Stimulated activated CD4-positive, alpha-beta T cell treated with anti-CD3 and anti-CD28 coated beads, TNF-alpha, amount 100 ng/mL, for 4 hours (primary cell): ENCODE measurements at places on chromosomes 7 and 10.

GRCh38 chr7:116788572-116789197, 73.7 kb upstream of the CAPZA2 start:
- DNase-seq, result no peak

DNA sequence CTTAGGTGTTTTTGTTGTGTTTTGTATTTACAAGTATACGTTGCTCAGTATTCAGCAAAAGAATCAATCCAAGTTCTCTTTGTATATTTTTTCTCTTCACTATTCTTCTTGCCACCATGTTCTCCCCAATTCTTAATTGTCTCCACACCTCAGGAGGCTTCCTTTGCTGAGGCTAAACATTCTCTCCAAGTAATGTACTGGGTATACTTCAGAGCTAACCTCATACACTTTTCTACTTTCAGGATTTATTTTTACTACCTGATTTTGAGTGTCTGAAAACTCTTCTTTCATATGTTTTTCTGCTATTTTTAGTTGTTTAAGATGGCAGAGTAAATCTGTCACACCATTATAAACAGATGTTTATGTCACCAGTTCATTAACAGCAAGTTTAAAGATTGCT, 354.8 kb upstream of the KCND2 start:
- DNase-seq, result no peak

- no peak for DNase-seq
Measured at GRCh38 chr10:100131571-100131970, 49.9 kb upstream of the CPN1 start.

- DNase-seq, result no peak
Measured at GRCh38 chr10:123891144-123892071, at the start of gene CPXM2. TSS of gene CPXM2 (minus strand) at chr10:123891807. CDS start at chr10:123891659, 148 bp downstream.

- DNase-seq, result no peak
Measured at GRCh38 chr10:34716958-34717357, 98.1 kb downstream of the PARD3 start.

DNA sequence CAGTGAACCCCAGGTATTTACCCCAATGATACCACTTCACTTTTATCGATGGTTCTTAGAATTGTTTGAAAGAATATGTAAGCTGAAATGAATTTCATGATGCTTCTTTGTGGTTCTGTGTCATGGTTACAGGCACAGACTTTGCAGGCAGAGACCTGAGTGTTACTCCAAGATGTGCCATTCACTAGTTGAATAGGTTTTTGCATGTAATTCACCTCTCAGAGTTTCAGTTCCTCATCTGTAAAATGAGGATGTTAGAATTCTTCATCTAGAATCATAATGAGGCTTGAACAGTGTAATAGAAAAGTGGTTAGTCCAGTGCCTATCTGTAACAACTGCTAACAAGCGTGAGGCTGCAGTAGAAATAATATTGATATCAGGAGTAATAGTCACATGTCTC, 54.6 kb downstream of the VSTM2A start:
- no peak for DNase-seq

GRCh38 chr7:29309041-29309854, 114.7 kb downstream of the CHN2 start:
- no peak for DNase-seq

- no peak for DNase-seq
Measured at GRCh38 chr7:151120896-151121295, 34.6 kb downstream of the AGAP3 start.

DNA sequence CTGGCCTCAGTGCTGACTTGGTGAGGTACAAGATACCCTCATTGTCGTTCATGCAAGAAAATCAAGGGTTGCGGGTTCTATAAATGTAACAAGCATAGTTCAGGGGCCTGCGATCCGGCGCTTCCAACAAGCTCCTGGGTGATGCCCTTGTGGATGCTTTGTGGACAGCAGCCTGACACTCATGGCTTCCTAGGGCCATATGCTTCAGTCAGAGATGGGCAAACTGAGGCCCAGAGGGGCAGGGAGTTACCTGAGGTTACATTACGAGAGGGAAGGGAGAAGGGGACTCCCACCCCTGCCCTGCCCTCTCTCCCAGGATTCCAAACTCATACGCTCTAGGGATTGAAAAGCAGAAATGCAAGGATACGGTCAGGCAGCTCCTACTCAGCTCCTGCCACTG, 296.3 kb upstream of the ZMIZ1 start:
- no peak for DNase-seq

DNA sequence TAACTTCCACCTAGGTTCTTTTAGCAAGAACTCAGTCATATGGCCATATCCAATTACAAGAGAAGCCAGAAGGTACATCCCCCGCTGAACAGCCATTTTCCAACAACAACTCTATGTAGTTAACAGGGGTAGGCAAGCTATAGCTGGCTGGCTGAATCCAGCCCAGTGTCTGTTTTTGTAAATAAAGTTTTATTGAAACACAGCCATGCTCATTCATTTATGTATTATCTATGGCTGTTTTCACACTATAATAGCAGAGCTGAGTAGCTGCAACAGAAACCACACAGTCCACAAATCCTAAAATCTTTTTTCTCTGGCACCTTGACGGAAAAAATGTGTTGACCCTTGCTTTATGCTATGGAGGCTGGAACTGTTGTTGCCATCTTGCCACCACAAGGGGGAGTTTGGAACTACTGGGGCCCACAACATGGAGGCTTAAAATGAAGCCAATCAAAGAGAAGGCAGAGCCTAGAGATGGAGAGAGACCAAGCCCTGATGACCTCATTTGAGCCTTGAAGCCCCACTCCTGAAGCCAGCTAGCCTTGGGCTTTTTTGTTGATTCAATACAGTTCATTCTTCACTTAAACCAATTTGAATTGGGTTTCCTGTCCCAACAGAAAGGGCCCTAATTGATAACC, 33.3 kb upstream of the XPNPEP1 start:
- DNase-seq, result no peak

DNA sequence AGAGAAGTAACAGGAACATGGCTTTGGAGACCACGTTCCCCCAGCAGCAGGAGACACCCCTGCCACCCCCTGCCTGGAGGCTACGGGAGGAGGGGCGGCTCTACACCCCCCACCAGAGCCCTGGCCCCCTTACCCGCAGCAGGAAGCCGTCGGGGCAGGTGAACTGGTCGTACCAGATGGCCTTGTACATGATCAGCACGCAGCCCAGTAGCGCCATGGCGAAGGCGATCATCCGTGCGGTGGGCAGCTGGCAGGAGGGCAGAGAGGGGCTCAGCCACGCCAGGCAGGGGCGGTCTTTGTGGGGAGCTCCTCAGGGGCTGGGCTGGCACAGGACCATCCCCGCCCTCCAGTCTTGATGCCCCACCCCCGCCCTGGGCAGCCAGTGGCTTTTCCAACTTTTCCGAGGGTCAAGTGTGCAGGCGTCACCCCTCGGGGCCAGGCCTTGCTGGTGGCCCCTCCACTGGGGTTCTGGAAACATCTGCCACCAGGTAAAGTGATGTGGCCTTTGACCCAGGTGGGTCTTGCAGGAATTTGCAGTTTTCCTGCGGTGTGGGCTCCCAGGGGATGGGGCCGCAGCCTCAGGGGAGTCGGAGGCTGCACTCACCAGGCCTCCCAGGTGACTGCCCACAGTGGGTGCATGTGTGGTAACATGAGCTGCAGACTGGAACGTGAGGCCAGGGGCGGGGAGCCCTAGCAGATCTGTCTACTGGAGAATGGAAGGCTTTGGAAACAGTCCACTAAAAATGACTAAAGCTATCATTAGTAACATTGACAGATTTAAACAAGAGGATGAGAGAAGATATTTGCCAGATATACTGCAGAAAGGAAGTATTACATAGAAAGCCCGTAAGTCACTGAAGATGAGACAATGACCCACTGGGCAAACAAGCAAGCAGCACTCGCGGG, 9.7 kb downstream of the CALY start:
- no peak for DNase-seq

GRCh38 chr7:98802088-98802780, 67.6 kb downstream of the TMEM130 start:
- DNase-seq, result no peak

- DNase-seq, result no peak
Measured at GRCh38 chr7:50710441-50711154, 72.1 kb downstream of the GRB10 start.

GRCh38 chr7:96269246-96269994, 52.5 kb downstream of the SLC25A13 start:
- no peak for DNase-seq

GRCh38 chr10:132061465-132061864, 4.3 kb upstream of the JAKMIP3 start:
- no peak for DNase-seq

GRCh38 chr7:84637568-84638338, 443.2 kb upstream of the SEMA3A start:
- no peak for DNase-seq

GRCh38 chr10:6770846-6771245, 190.8 kb upstream of the PRKCQ start:
- no peak for DNase-seq

DNA sequence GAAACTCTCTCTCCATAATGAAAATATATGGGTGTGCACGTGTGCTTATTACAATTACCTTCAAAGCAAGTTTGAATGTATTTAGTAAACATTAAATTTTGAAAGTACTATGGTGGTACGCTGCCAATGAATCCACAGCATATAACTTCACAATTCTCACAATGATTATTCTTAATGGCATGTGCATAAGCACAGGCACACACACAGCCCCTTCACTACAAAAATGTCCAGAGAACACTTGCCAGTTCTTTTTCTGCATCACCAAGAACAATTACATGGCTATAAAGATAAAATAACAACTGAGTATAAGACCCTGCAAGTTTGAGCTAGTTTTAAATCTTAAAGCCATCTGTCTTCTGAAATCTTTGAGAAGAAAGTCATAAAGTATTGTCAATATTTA, 22.2 kb downstream of the SGCE start:
- no peak for DNase-seq

- DNase-seq, result no peak
Measured at GRCh38 chr7:155660758-155661093, 16.3 kb downstream of the RBM33 start.

DNA sequence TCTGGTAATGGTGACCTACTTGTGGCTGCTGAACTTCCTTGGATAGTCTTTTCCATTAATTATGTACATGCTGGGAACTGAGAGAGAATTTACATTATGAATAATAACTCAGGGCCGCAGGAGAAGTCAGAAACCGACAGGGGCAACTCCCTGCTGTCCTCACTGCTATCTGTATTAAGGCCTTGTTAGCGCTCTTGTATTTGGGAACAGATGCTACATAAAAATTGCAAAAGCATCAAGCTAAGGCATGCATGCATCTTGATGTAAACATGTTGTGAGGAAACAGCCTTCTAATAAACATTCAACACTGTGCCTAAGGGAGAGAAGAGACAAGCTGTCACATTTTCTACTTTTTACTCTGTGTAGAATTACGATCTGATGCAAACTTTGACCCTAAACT, 158.4 kb downstream of the PARD3 start:
- DNase-seq, result no peak

- DNase-seq, result no peak
Measured at GRCh38 chr10:58714409-58714808, 201.7 kb downstream of the BICC1 start.

DNA sequence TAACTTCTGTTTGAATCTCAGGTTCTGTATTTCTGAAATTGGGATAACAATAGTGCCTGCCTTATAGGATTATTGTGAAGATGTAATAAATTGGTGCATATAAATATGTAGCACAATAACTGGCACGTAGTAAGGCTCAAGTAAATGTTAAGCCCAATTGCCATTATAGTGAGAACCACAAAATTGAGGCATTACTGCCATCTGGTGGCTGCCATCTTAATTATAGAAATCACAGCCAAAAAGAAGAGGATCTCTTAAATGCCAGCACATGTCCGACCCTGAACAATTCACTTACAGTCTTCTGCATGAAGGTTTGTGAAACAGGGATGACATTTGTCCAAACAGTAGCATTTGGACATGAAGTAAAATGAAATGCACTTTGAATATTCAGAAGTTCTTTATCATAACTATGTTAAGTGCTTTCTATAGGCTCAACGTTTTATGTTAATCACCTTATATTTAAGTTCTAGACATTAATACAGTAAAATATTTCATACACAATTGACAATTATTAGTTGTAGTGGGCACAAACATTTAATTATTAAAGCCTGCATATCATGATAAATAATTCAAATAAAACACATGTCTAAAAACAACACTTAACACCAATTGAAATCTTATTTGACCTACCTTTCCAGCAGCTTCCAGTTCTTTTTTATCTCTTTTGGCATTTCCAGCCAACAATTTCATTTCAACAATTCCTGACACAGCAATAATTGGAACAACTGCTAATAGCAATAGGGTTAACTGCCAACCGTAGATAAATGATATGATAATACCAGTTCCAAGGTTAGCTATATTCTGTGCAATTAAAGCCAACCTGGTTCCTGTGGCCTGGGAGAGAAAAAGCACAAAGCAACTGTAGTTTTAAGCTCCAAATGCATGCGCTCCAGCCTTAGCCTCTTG, 58.5 kb downstream of the ABCB4 start:
- peak; percentile 11 for DNase-seq

GRCh38 chr10:71072823-71073210, 139.6 kb upstream of the UNC5B start:
- no peak for DNase-seq

DNA sequence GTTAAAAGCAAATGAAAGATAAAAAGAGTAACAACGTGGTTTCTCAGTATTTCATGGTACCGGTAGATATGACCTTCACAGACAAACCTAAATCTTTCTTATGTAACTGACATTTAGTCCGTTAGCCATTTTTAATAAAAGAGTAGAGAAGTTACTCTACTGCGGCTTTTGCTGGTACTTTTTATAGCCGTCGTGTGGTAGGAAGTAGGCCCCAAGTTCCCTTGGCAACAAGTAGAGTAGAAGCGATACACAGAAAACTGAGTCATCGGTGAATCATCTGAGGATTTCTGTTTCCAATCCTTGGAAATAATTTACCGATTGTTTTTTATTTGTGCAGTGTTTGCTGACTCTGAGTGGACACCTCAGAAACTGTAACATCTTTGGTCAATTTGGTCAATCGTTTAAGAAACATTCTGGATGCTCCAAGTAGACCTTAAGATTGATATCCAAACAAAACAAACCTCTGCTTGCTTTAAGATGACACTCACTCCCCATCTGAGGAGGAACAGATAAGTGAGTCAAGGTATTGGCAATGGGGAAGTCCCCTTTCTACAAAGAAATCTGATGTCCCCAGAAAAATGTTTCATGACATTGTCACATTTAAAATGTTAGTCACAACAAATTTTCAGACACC, 63.9 kb upstream of the AHR start:
- DNase-seq, result no peak

DNA sequence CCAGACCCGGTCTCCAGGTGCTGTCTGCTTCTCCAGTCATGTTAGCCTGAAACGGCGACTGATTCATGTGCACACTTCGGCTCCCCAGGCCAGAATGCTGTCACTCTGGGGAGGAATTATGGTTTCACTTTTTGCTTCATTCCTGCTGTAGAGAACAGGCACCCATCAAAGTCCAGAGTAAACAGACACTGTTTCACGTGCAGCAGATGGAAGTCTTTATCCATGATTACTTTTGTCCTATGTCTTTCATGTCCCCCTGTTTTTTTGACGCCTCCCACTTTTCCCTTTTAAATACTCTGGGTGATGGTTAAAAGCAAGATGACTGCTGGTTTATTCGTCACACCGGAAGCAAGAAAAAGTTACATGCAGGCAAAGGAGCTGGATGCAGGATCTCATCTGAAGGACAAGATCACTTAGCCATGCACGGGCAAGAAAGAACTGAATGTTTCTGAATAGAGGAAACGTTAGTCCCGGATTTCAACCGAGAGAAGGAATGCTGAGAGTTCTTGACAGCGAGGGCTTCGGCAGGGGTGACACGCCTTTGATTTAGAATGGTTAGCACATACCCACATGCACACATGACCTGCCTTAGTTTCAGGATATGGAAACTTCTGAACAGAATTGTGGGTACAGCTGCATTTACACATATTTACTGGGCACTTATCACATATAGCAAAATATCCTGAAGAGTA, 250.0 kb upstream of the KLF6 start:
- no peak for DNase-seq

- DNase-seq, result peak; percentile 53
Measured at GRCh38 chr10:80444646-80445319, 9.3 kb upstream of the TSPAN14 start.
